T follicular helper cell (primary cell): ENCODE measurements at places on chromosomes 4 and X.

DNA sequence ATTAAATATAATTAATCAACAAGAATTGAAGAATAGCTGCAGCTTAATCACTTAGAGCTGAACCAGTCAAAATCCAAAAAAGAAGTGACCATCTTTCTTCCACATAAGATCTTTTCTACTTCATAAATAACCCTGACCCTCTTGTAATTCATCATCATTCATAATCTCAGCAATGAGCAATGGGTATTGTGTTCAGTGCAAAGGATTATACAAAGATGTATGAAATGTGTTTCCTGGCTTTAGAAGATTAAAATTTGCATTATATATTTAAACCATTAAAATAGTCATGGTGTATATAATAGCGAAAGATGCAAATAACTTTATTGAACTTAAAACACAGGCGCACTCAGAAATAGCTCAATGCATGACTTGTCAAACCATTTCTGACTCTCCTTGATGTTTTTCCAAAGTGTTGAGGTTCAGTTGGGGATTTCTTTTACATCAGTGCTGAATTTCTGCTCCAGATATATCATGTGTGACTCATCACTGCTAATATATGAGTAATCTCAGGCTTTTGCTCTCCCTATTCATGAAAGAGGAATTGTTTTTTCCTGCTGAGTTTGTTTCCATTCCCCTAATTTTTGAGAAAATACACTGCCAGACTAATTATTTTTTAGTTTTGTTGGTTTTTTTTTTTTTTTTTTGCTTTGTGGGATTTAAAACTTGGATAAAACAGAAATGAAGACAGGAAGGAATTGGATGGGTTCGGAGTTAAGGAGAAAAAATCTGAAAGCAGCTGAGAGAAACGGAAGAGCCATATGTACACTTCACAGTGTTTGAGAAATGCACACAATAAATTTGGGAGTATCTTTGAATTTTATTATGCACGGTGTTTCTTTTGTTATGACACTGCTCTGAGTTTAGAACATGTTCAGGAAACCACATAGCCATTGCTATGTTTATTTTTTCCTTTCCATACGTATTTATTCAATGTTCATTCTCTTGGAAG lies 290.1 kb upstream of the PCDH7 start:
- no peak for DNase-seq

GRCh38 chrX:46444011-46444410 lies 101.2 kb downstream of the ZNF674 start:
- DNase-seq = no peak

DNA sequence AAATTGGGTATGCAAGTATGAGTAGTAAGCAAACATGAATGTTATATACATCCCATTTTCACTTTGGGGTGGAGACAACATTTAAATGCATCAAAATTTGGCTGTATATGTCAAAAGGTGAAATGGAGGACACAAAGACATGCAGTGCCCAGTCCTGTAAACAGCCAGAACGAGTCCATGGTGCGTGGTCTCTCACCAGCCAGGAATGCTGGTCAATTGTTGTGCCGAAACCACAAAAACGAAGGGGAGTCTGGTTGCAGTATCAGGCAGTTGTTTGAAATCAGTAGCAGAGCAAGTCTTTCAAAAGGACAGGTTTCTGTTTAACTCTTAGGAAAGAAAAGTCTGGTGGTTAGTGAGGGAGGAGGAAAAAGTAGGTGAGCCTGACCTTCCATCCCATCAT lies 22.3 kb upstream of the RNF150 start:
- DNase-seq = no peak

GRCh38 chr4:114780205-114780604 lies 181.6 kb downstream of the UGT8 start:
- DNase-seq = no peak

DNA sequence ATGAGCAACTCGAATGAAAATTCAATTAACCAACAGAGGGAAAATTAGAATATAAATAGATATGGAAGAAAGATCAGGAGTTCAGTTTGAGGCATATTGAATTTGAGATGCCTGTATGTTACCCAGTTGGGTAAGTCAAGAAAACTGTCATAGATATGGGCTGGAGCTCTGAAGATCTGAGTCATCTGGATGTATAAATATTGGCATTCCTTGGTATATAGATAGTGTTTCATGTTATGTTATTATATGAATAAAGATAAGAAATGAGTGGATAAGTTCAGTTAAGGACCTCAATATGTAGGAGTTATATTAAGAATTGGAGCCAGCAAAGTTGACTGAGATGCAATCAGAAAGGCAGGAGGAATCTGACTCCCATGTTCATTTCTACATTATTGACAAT lies 543.6 kb upstream of the SMIM31 start:
- no peak for DNase-seq

DNA sequence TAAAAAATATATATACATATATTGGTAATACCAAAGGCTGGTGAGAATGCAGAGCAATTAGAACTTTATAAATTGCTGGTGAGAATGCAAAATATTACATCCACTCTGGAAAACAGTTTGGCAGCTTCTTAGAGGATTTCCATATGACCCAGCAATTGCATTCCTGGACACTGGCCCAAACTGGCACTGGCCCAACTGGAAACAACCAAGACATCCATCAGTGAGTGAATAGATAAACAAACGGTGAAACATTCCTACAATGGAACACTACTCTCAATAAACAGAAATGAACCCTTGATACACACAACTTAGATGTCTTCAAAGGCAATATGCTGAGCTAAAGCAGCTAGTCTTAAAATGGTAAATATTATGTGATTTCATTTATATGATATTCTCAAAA lies 524.2 kb downstream of the IQCM start:
- no peak for DNase-seq

DNA sequence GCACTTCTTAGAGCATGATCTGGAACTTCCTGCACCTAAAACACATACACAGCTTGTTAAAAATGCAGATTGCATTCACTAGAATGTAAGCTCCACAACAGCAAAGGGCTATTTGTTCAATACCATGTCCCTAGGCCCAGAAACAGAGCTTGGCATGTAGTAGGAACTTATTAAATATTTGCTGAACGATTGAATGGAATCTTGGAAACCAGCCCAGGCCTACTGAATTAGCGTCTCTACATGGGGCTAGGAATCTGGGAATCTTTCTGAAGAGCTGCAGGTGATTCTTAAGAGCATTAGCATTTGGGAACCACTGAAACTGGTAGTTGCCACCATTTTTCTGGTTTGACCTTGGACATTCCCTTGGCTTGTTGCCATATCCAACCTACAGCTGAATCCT lies 234.1 kb downstream of the STIM2 start:
- DNase-seq = no peak

DNA sequence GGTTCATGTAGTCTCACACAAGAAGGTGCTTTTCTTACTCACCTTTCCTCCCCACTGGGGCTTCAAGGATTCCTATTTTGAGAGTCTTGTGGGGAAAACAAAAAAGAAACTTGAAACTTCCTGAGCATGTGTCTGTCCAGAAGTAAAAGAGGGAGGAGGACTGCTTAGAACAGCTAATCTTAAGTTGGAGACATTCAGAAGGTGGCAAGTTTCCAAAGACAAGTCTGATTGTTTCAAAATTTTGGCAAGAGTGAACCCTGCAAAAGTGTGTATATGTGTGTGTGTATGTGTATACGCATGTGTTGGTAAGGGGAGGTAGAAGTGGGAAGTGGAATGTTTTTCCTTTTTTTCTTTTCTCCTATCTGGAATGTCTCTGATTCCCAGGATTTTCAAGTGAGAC lies 189.0 kb upstream of the FRMPD4 start:
- no peak for DNase-seq

DNA sequence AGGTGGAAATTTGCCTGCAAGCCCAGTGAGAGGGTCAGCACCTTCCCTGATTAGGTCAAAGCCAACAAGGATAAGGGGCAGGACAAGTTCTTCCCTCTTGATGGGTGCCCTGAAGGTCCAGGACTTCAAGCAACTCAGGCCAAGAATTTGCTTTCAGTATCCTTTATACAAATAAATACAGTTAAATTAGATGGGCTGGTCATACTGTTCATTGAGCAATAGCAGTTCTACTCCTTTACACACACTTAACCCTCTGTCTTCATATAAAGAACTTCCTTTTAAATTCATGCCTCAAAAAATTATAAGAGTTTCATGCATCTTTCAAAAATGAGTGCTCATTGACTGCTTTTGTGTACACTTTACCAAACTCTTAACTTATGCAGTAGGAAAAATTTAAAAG lies 392.0 kb downstream of the SPRY1 start:
- DNase-seq = no peak

- no peak for DNase-seq
These were observed at the start of gene STK32B for GRCh38 chr4:5051278-5052203. TSS of gene STK32B (plus strand) at chr4:5051480.

DNA sequence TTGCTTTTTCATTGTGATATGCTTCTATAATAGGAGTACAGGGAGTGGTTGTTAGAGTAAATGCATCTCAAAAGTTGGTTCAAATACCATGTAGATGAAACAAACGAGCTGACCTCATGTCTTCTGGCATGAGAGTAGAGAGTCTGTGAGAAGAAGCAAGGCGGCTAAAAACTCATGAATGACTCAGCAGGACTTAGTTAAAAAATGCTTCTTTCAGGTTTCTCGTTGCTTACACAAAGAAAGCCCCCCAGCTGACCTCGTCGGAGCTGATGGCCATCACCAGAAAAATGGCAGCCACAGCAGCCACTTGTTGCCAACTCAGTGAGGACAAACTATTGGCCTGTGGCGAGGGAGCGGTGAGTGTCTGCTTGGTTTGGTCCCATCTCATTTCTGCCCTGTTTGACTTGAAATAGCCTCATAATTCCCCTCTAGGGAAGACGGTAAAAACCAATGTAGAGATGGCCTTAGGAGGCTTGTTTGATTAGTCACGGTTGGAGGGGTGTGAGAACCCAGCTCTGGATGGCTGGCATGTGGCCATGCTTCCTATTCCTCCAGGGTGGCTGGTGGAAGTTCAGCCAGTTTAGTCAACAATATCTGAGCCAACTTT lies 14.5 kb downstream of the AFP start:
- no peak for DNase-seq

DNA sequence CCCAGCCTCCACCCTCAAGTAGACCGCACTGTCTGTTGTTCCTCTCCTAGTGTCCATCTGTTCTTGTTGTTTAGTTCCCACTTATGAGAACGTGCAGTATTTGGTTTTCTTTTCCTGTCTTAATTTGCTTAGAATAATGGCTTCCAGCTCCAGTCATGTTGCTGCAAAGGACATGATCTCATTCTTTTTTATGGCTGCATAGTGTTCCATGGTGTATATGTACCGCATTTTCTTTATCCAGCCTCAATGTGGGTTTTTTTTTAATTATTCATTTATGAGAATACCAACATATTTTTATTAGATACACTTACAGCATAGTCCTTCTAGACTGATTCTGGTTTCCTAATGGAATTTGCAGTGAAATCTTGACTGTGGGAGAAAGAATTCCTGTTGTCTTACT lies 1.3 kb downstream of the VMA21 start:
- DNase-seq = no peak

DNA sequence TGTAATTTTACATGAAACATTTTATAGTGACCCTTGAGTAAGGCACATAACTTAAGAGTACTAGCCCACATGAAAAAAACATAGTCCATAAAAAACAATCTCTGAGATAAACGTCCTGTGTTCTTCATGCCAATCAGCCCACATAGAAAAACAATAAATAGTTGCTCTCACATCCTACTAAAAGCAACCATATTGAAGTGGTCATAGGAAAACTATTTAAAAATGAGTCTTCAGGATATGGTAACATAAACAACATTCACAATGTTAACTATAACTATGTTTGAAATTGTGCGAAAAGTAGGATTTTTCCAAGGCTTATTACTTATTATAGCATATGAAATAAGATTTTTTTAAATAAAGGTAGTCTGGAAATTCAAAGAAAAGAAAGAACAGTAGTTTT lies 77.1 kb upstream of the EPHA5 start:
- DNase-seq = no peak

GRCh38 chr4:8891646-8892555 lies 20.3 kb upstream of the HMX1 start:
- DNase-seq = no peak

DNA sequence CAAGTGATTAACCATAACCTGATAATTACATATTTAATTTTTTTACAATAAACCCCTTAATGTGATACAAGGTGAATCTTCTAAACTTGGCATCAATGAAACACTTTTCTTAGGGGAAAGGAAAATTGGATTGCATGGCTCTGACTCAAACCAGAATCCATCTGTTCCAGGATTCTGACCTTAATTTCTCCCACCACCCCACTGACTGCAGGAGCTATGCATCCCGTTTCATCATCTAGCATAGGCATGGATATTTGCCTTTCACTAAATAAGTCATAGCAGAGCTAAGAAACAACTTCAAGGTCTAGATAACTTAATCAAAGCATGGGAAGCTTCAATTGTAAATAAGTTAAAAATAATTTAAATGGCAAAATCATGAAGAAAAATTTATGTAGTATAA lies 156.3 kb downstream of the BTC start:
- no peak for DNase-seq

DNA sequence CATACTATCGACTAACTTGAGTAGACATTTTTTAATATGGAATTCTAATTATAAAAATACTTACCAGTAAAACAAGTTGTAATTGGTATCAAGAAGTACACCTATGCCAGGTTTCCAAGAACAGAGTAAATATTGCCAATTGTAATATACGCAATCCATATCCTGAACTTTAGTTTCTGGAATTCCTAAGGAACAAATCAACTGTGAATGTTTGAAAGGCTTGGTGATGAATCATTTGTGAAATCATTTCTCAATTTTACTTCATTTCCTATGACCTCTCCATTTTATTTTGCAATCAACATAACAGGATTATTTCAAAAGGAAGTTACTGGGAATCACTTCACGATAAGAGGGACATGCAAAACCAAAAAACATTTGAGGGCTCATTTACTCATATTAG lies 3.7 kb downstream of the IL13RA2 start:
- DNase-seq = no peak

DNA sequence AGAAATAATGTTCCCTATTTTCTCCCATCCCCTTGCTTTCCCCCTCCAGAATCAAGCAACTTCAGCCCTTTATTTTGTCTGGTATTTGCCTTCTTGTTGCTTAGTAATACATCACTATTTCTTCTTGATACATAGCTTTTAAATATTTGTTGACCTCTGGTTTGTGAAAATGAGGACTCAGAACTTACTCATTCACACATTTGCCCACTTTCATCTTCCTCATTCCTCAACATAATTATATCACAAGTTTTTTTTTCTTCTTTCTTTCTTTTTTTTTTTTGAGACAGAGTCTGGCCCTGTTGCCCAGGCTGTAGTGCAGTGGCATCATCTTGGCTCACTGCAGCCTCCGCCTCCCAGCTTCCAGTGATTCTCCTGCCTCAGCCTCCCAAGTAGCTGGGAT lies 28.9 kb upstream of the NDUFC1 start:
- no peak for DNase-seq

GRCh38 chrX:77640702-77641101 lies 145.3 kb downstream of the ATRX start:
- DNase-seq = no peak

GRCh38 chrX:66015152-66015831 lies 24.6 kb downstream of the VSIG4 start:
- DNase-seq = no peak

GRCh38 chr4:163568843-163569242 lies 74.4 kb downstream of the TMA16 start:
- DNase-seq = no peak
